ENCODE measurements at places on chromosomes 2 and 18.

- no peak for DNase-seq
Observed at GRCh38 chr18:10476338-10476791, 21.9 kb downstream of the APCDD1 start.

- no peak for DNase-seq
Observed at GRCh38 chr18:40939656-40940515, 1015.1 kb upstream of the PIK3C3 start.

GRCh38 chr2:112831946-112832840, 4.4 kb downstream of the IL1B start:
- DNase-seq = no peak

DNA sequence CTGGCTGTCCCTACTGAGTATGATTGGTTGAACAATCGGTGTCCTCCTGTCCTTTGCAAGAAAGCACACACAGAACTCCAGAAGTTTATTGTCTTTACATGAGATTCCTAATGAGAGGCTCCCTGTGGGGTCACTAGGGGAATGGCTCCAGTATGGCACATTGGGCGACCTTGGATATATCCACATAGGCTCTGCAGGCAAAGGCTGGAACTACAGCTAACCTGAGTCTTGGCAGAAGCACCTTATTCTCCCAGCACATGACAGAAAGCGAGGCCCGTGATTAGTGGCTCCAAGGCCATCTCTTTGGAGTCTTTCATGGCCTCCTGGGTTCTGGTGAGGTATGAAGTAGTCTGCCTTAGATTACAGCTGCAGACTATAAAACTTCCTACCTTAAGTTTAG, 49.0 kb downstream of the ZDBF2 start:
- DNase-seq = no peak

DNA sequence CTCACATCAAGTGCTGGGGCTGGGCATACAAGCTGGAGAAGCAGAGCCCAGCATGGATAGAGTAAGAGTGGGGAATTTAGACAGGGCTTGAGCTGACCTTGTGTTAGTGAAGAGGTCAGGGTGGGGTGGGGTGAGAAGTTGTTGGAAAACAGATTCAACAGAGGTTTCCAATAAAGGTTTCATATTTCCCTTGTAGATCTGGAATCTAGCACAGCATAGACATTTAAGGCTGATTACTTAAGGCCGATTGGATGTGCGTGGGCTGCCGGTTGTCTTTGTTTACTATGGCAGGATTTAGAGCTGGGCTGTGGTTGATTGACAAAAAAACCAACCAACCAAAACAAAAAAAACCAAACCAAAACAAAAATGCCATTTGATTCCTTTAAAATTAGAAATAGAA, 114.9 kb upstream of the SEC11C start:
- DNase-seq = no peak

DNA sequence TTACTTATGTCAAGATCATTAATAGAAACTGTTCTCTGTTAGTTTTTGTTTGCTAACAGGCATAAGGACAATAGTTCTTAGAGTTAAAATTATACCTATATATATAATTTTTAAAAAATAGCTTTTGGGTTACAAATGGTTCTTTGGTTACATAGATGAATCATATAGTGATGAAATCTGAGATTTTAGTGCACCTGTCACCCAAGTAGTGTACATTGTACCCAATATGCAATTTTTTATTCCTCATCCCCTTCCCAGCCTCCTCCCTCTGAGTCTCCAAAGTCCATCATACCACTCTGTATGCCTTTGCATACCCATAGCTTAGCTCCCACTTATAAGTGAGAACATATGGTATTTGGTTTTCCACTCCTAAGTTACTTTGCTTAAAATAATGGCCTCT, 26.4 kb downstream of the SLC4A1AP start:
- DNase-seq = no peak

DNA sequence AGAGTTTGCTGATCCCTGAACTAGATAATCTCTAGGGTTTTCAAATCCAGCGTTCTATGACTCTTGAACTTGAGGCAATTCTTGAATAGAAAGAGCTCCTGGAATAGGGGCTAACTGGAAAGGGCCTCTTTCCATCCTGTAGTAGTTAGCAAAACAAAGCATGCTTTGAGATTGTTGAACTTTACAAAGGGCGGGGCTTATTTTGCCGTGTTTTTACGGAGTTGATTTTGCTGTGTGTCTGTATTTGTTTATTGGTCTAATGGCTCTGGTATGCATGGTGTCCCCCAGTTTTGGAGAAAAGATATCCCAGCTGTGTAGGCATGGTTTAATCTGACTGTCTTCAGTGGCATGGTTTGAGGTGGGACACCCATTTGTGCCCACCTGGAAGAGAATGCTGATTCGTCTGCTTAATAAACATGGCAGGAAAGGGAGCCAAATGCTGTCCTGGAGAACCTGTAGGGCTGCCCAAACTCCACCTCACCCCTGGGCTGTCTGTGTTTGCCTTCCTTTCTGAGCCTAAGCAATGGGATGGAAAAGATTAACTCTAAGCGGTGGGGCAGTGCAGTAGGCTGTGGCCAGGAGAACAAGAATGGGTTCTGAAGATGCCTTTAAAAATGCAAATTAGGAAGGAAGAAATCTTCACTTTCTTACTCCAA, 74.1 kb upstream of the FOSL2 start:
- DNase-seq = no peak

DNA sequence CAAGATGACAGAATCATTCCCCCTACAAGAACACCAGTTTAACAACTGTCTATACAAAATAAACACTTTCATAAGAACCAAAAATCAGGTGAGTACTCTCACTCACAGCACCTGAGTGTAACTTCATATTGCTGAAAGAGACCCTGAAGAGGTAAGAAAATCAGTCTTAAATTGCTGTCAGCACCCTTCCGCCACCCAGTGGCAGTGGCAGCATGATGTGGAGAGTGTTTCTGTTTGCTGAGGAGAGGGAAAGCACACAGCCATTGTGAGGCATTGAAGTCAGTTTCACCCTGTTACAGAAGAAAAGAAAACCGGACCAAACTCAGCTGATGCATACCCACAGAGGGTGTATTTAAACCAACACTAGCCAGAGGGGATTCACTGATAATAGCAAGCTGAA, 1240.8 kb upstream of the CRIM1 start:
- DNase-seq = no peak

Data from PC-9 (cell line).